ENCODE measurements at places on chromosomes 7 and 10.
A peak's percentile ranks its signal among the peaks of the same experiment; 100 is the strongest.

DNA sequence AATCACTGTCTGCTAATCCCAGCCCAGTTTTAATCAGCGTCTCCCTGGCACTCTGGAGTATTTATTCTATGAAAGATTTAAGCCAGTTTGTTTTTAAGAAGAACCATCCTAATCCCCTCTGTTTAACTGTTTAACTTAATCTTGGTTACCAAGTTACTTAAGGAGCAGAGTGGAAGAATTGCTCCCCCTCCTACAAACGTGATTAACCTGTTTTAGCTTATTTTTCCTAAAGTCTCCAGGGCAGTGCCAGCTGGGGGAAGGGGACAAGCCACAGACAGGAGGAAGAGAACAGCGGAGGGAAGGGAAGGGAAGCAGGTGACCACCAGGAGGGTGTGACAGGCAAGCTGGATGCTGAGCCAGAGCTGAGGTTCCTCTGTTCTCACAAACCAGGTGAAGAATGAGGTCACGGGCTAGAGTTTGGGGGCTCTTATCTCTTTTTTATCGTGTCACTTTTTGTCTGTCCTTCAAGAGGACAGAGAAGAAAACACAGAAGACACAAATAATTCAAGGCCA, 1.7 kb downstream of the SLC13A4 start:
- no peak for DNase-seq

- DNase-seq: no peak
These were observed 14.6 kb downstream of the MINDY4 start for GRCh38 chr7:30785786-30786185.

GRCh38 chr10:11548768-11549099, 62.7 kb downstream of the USP6NL start:
- DNase-seq: peak; percentile 52

GRCh38 chr7:39621784-39622411, 1.5 kb upstream of the RALA start:
- peak; percentile 70 for DNase-seq

- no peak for DNase-seq
These were observed at the start of gene AZGP1 for GRCh38 chr7:99975782-99976521. Gene AZGP1 (minus strand): TSS chr7:99976031. CDS start chr7:99976020, 11 bp downstream.

GRCh38 chr7:66505531-66506451, 122.9 kb upstream of the KCTD7 start:
- peak; percentile 24 for DNase-seq

DNA sequence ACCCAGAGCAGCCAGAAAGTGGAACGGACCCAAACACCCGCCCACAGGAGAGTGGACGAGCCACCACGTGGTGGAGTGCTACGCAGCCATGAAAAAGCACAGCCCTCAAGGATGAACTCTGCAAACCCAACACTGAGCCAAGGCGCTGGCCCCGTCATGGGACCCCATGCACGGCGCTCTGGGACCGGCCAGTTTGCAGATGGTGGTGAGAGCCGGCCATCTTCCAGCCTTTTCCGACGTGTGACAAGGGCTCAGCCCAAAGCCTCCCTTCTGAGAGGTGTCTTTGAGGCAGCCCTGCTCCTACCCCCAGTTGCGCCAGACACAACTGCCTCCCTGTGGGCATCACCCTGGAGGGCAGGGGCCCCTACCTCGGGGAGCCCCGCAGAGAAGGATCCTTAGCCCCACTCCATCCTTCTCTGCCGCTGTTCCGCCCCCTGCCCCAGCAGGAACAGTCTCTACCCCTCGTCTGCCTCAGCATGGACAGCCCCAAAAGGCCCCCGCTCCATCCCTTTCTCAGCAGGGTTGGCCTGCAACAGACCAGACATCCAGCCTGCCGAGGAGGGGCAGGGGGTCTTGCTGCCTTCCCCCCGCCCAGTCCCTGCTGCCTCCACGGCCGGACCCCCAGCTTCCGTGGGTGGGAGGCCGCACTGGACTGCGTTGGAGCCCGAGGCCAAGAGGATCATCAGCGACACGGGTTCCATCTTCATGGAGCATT, 75.7 kb downstream of the MICALL2 start:
- no peak for DNase-seq

- DNase-seq: no peak
These were observed 643.1 kb downstream of the PARD3 start for GRCh38 chr10:34171957-34172527.

- DNase-seq: no peak
These were observed 10.6 kb downstream of the CCSER2 start for GRCh38 chr10:84339025-84339424.

GRCh38 chr10:11499425-11500071, 111.9 kb downstream of the USP6NL start:
- DNase-seq: no peak

GRCh38 chr7:149284343-149284742, 22.3 kb downstream of the ZNF783 start:
- no peak for DNase-seq

DNA sequence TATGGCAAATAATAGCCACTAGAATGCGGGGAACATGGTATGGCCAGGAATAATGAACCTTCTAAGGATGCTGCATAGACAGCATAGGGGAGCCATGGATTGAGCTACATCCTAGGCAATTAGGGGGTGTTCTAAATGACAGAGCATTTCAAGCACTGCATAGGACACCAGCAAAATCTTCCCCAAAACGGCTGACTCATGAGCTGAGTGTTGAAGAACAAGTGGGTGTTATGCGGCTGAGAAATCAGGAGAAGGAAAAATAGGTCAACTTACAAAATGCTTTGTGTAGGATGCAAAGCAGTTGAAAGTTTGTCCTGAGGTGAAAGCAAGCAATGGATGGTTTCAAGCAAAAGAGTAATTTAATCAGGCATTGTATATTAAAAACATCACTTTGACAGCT, 1023.5 kb upstream of the C7orf33 start:
- no peak for DNase-seq
